ENCODE measurements at places on chromosomes 3 and 15. TPM values are rescaled to one million over a fixed set of nuclear protein-coding genes. Genes with fewer than 3 reads are reported as not detected.

The CALML4 gene
- 16.5 TPM for total RNA-seq

The TAGLN3 gene
- total RNA-seq: 0.33 TPM

The SLC9C1 gene
- total RNA-seq: not detected

The RHCG gene
- total RNA-seq: not detected

The CIP2A gene
- total RNA-seq: 58.3 TPM

The UBE2E2 gene
- 8.0 TPM for total RNA-seq

The ADIPOQ gene
- total RNA-seq: not detected

The PRR20G gene
- not detected for total RNA-seq

The ZMYND10 gene
- total RNA-seq: 1.3 TPM

The GPR171 gene
- 159 TPM for total RNA-seq

The RLBP1 gene
- total RNA-seq: not detected

- DNase-seq: no peak
These were observed 147.7 kb downstream of the SMAD6 start for GRCh38 chr15:66849746-66850077.

- no peak for DNase-seq
These were observed 746.7 kb downstream of the NAALADL2 start for GRCh38 chr3:175605851-175606250.

DNA sequence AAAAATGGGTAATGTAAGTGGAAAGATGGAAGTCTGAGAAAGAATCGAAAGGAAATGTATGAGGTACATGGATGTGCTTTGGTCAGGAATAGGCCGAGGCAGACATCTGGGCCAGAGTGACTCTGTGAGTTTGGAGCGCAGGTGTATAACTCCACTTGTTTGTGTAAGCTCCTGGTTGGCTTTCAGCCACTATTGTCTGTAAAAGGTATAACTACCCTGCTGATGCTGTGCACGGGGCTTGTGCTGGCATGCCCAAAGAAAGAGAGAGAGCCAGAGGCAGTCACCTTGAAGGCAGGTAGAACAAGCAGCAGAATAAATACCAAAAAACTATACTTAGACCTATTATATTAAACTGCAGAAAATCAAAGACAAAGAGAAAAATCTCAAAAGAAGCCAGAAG, 32.7 kb upstream of the CD96 start:
- no peak for DNase-seq

DNA sequence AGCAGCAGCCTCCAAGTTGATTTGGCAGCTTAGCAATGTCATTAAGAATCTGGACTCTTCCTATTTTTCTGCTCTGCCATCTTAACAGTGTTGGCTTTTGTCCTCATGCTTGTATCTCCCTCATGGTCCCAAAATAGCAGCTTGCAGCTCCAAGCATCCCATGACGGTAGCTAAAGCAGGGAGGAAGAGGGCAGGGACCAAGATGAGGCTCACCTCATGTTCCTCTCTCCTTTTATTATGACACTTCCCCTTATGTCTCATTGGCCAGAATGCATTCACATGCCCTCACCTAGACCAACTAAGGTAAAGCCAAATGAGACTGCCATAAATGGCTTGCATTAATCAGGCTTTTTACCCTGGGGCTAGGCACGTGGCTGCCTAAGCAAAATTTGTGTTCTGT, 382.4 kb downstream of the SHQ1 start:
- no peak for DNase-seq

- peak; percentile 94 for DNase-seq
These were observed 60.5 kb downstream of the SH3BP5 start for GRCh38 chr3:15271785-15272381.

- no peak for DNase-seq
These were observed 901.6 kb downstream of the TUSC7 start for GRCh38 chr3:117611211-117611610.

- DNase-seq: no peak
These were observed 9.4 kb downstream of the GPR156 start for GRCh38 chr3:120275618-120276017.

DNA sequence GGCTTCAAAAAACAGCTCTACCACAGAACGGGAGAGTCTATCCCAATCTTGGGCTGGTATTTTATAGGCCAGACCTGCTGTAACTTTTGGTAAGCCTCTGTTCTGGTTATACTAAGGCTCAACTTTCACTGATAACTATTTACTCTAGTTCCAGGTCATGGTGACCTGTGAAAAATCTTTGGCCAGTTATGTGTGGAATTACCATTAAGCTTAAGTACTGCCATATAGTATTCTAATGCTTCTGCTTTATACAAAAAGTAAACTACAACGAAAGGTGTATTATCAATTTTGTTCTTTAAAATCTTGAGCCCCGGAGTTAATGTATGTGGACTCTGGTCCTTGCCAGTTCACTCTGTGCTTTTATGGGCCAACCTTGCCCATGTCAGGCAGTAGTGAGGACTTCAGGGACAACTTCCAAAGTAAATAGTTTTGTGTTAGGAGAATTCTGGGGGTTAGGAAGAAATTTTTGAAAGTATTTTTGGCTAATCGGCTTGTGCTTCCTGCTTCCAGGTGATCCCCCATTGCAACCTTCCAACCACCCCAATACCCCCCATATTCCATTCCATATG, 6.4 kb downstream of the SIAH2 start:
- no peak for DNase-seq

DNA sequence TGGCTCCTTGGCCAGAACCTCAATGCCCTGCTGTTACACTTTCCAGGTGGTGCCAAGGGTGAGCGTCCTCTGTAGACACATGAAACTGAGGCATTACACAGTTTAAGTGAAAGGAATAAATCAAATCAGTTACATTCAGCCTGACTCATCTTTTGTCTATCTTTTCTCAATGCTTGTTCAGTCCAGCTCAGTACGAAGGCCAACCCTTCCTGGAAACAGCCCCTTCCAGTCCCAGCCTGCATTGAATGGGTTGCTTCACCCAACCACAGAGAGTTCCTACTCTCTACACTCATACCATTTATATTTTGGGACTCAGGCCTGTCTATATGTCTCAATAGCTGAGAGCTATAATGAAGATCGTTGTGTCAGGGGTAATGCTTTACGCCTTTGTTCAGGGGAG, 363.6 kb downstream of the RORA start:
- DNase-seq: no peak

DNA sequence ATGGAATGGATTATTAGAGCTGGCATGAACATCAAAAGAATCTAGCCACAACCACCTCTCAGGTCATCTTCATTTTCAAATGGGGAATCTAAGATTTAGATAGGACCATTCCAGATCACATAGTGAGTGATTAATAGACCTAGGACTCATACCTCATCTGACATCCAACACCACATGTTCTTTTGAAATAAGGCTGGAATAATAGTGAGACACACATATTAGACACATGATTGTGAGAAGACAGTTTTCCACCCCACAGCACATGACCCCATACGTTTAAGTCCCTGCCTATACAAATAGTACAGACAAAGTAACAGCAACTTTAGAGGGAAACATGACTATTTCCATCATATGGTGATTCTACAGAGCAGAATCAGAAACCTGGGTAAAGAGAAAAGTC, 344.7 kb upstream of the TPRG1 start:
- no peak for DNase-seq

GRCh38 chr15:64037116-64037515, 9.2 kb downstream of the DAPK2 start:
- DNase-seq: no peak

DNA sequence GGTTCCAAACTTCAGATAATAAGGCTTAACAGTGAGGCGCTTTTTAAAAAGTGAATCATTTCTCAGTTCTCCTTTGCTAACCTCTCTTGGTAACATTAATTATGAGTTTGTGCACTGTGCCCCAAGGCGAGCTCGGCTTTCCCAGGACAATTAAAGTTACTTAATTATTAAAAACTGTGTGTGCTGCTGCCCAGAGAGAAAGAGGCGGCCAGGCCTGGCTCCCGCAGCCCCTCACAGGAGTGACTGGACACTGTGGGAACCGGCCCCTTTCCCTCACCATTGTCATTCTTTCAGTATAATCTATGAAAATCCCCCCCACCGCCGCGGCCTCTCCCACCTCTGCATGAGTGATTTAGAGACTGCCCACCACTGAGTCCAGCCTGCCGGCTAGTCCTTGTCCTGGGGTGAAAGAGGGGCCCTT, 43.1 kb upstream of the HES1 start:
- DNase-seq: no peak

- no peak for DNase-seq
These were observed 3.9 kb upstream of the ACAN start for GRCh38 chr15:88799341-88799740.

DNA sequence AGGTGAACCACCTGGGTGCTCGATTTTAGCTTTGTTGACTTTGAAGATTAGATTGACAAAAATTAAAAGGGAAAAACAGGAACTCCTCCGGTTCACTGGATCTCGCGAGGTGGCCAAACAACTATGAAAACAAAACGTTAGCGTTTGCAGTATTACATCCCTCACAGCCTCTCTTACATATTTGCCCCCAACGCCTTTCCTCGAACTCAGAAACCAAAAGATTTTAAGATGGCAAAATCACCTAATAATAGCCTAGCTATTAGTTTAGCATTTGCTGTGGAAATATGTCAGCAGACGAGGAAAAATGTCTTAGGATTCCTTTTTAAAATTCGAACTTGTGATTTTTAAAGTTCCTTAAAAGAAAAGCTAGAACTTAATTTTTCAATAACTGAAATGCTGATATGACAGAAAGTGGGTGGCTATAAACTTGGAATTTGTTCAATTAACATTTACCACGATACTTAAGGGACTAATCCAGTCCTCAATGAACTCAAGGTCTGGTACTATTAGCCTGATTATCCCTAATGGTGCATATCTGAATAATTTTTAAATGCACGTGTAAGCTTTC, 491 bp upstream of the SENP7 start:
- DNase-seq: no peak

DNA sequence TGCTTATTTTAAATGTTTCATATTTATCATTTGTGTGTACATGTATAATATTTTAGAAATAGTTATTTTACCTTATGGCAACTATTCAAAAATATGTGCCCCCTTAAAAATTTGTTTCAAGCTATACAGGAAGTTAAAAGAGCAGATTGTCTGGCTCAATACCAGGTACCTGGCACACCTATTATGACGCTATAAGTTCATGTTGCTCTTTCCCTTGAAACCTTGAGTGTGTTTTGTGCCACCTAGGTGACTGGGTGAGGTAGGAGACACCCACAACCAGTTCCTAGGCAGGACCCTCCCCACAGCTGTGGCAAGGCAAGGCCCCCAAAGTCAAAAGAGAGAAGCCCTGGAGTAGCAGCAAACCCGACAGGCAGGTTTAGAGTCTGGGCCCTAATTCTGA, 20.6 kb upstream of the NEO1 start:
- DNase-seq: no peak

GRCh38 chr3:134013280-134013679, 16.4 kb downstream of the SLCO2A1 start:
- DNase-seq: no peak

- DNase-seq: peak; percentile 97
These were observed 8.4 kb downstream of the NBEAL2 start for GRCh38 chr3:46987743-46988401.

DNA sequence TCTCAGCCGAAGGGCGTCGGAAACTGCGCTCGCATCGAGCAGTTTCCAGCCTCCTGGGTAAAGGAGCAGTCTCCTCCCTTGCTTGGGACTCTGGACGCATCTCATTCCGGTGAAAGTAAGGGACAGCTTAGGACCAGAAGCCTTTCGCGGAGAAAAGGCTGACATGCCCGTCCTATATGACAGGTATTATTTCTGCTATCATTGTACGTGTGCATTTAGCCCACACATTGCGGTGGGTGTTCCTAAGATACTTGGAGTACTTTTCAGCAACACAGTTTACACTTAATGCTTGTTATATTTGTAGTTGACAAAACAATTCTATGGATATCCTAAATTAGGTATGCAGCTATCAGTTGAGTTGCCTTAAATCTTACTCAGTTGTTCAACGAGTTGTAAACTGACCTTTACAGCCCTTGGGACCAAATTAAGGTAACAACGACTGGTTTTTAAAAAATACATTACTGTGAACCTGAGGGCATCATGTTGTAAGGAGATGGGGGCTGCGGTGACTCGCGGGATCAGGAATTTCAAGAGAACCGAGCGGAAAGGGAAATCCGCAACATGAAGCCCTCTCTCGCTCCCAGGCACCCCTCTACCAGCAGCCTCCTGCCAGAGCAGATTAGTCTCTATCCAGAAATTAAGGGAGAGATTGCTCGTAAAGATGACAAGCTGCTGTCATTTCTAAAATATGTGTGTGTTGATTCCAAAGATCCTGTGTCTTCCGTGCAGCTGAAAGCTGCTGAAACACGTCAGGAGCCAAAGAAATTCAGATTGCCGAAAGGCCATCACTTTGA, 632 bp upstream of the COPS2 start:
- peak; percentile 73 for DNase-seq
